ENCODE measurements at places on chromosomes 12 and 14.

DNA sequence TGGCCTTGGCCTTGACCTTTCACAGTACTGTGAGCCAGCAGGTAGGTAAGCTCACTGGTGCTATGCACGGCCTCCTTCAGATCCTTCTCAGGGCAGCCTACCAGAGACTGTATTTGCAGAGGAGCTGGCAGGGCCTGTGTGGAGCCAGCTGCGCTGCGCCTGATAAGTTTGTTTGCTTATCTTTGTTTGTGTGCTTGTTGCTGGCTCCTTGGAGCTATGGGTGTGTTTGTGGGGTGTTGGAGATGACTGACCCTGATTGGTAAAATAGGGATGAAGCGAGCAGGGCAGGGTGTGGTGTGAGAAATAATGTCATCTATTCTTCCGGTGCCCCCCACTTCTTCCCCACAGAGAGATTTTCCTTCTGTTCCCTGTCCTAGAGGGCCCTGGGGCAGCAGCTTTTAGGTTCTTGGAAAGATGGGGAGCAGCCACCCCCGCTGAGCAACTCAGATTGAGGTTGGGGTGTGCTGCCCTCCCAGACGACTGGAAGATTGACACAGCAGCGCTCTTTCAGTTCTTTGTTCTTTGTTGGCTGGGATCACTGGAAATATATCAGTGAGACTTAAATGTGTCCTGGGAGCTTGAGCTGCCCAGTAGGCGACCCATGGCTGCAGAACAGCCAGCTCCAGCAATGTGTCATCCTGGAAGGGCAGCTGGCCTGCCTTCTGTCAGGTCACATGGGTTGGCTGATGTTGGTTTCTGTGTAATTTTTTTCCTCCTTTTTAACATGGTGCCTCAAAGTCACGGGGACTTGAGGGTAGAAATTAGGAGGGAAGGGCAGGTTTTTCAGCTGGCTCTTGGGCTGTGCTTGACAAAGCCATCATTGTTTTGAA, 19.6 kb downstream of the MLXIP start:
- peak; percentile 86 for DNase-seq

GRCh38 chr12:89539426-89540223, 13.8 kb upstream of the POC1B start:
- DNase-seq, result no peak

GRCh38 chr12:16303939-16304338, 26.5 kb upstream of the SLC15A5 start:
- no peak for DNase-seq

DNA sequence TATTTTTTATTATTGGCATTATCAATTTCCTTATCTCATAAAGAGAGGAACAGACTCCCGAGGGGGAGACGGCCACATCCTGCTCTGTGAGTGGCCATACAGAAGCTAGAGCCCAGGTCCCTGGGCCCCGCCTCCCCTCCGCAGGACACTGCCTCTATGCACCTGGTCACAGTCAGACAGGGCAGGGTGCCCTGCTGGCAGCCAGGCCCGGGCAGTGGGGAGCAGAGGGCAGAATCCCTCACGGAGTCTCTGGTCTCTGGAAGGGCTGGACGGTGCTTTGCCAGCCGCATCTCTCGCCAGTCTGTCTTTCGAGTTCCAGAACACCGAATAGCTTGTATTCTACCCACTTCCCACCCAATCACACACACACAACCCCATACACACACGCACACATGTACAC, 16.4 kb upstream of the CACNA2D4 start:
- no peak for DNase-seq

GRCh38 chr12:68449196-68449595, 117.0 kb upstream of the MDM1 start:
- DNase-seq, result no peak
